ENCODE measurements at places on chromosomes 7 and 10. TPM values are rescaled to one million over a fixed set of nuclear protein-coding genes. Genes with fewer than 3 reads are reported as not detected.

Gene ADAM8
- total RNA-seq = 218 TPM

- no peak overlapping the region for H3K27ac ChIP-seq
- H3K36me3 ChIP-seq = no peaks in the 10 kb centered on the region
- no peak overlapping the region for H3K4me3 ChIP-seq
- H3K4me1 ChIP-seq = no peaks in the 10 kb centered on the region
Measured at GRCh38 chr10:58952747-58953466, 223.5 kb upstream of the PHYHIPL start.

Gene AZGP1
- total RNA-seq = not detected

GRCh38 chr10:31961277-31962074 is 32.8 kb upstream of the ARHGAP12 start:
- H3K4me3 ChIP-seq = peak overlapping the region; percentile 33
- no peaks in the 10 kb centered on the region for H3K27me3 ChIP-seq
- no peaks in the 10 kb centered on the region for H3K36me3 ChIP-seq
- no peak overlapping the region for H3K27ac ChIP-seq
- H3K4me1 ChIP-seq = peaks cover 27% of the 10 kb centered on the region

DNA sequence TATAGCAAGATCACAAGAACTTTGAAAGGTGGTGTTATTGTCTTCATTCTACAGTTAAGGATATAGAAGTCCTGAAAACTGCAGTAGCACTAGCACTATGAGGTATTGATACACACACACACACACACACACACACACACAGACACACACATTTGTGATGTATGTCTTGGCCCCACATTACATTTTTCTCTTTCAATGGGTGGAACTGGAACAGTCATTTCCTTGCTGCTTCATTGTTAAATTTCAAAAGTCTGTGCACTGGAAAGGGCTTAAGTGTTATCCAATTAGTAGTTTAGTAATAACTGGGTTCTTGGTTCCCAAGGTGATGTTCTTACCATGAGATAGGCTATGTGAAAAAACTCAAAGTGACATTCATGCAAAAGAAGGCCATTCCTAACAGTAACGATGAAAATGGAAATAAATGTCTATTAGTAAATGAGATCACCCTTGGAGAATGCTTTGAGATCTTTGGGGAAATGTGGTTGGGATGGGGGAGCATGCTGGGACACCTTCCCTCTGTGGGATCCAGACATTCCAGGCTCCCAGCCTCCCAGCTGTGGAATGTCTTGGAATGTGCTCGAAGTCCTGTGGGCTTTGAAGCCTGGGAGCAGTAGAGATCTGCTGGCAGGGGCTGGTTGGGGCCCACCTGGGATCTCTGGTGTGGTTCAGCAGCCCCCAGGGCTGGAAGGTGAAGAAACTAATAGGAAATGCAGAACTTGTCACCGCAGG is 37.4 kb upstream of the CALD1 start:
- no peak overlapping the region for H3K4me3 ChIP-seq
- peak overlapping the region; percentile 59 for H3K27ac ChIP-seq
- no peak for DNase-seq

- no peaks in the 10 kb centered on the region for H3K4me1 ChIP-seq
- no peak for DNase-seq
- no peak overlapping the region for H3K27ac ChIP-seq
Measured at GRCh38 chr10:13678101-13678843, 91.5 kb downstream of the PRPF18 start.

DNA sequence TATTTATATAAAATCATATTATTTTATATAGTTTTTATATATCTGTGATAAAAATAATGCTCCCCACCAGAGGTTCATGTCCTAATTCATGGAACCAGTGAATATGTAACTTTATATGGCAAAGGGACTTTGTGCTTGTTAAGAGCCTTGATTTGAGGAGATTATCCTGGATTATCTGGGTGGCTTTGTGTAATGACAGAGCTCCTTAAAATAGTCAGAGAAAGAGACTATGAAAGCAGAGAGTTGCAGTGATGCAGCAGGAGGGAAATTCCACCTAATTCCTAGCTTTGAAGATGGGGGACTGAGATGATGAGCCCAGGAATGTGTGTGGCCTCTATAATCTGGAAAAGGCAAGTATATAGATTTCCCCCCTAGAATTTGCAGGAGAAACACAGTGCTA is 1034.2 kb upstream of the C7orf33 start:
- no peak overlapping the region for H3K4me3 ChIP-seq
- H3K4me1 ChIP-seq = no peaks in the 10 kb centered on the region
- H3K27me3 ChIP-seq = no peaks in the 10 kb centered on the region

DNA sequence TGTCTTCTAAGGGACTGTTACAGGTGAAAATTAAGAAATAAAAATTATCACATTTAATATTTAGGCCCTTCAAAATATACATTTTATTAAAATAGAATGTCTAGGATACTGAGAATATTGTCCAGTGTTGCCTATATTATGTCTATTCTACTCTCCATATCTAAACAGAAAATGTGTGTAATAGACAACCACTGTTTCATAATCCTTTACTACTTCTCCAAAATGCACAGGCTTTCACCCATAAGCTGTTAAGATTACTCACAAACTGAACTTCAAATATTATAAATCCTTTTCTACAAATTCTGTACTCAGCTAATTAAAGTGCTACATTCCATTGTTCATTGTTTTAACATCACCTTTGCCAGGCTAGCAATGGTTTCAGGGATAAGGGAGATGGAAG is 56.7 kb upstream of the TFEC start:
- H3K36me3 ChIP-seq = no peaks in the 10 kb centered on the region
- H3K27me3 ChIP-seq = no peaks in the 10 kb centered on the region
- H3K4me3 ChIP-seq = no peak overlapping the region
- no peaks in the 10 kb centered on the region for H3K4me1 ChIP-seq
- H3K27ac ChIP-seq = no peak overlapping the region

DNA sequence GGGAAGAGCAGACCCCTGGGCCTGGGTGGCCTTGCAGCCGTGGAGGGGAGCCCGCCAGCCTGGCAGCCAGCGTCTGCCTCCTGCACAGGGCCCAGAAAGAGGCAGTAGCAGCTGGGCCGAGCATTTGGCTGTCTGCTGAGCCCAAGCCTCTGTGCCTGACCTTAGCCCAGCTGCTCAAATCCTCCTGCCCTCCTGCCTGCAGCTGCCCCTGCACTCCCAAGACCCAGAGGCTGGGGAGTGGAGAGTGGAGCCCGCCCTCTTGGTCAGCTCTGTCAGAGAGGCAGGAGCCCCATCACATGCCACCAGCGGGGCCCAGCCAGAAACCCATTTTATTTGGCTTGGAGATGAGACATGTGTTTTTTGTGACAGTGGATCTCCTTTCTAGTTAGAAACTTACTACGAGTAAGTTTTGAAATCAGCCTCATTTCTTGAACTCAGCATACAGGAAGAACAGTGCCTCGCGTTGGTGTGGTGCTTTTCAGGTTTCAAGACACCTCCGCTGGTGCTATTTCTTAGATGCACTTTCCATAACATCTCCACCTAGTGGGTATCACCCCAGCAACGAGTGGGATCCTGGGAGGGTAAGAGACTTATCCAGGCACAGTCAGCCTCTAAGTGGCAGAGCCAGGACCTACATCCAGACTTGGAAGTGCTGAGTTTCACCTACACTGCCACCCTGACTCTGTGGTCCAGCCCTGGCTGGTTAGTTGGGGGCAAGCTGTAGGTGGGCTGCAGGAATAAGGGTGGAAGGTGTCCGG is 477.1 kb downstream of the RPS24 start:
- H3K27ac ChIP-seq = no peak overlapping the region
- peaks cover 5% of the 10 kb centered on the region for H3K4me1 ChIP-seq
- peaks cover 15% of the 10 kb centered on the region for H3K27me3 ChIP-seq
- DNase-seq = no peak

DNA sequence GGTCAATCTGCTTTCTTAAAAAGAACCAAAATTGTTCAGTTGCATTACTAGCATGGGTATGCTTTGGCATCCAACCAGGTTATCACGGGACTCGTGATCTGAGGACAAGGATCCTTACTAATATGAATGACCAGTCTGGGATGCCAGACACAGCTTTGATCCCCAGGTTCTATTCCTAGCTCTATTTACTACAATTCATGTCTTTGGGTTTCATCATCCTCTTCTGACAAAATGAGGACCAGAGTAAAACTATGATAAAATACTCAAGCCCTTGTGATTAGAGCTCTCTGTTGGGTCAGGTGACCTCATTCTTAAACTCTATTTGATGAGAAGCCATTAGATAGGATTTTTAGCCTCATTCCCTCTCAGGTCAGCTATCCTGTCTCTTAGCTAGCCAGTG is 119.8 kb downstream of the SLC25A13 start:
- H3K27ac ChIP-seq = no peak overlapping the region
- H3K4me3 ChIP-seq = no peak overlapping the region
- H3K36me3 ChIP-seq = no peaks in the 10 kb centered on the region

Gene SMURF1
- 15.9 TPM for total RNA-seq

GRCh38 chr7:79050603-79051002 is 402.9 kb downstream of the MAGI2 start:
- no peak overlapping the region for H3K27ac ChIP-seq
- no peak overlapping the region for H3K4me3 ChIP-seq
- peaks cover 3% of the 10 kb centered on the region for H3K36me3 ChIP-seq

DNA sequence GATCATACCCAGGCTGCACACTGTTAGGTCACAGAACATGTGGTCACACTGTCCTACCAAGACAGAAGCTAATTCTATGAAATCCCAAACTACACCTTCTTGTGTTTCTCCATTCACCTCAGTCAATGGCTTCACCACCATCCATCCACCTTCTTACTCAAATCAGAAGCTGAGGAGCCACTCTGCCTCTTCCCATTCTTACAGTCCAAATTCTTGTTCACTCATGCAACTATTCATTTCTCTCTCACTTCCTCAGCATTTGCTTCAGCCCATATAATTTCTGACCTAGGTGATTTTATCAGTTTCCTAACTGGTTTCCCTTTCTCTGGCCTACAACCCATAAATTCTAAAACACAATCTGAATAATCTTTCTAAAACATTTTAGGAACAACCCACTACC is 229.2 kb downstream of the LRRN3 start:
- no peak overlapping the region for H3K4me3 ChIP-seq
- no peaks in the 10 kb centered on the region for H3K27me3 ChIP-seq
- peak overlapping the region; percentile 2 for H3K27ac ChIP-seq
- H3K4me1 ChIP-seq = no peaks in the 10 kb centered on the region

DNA sequence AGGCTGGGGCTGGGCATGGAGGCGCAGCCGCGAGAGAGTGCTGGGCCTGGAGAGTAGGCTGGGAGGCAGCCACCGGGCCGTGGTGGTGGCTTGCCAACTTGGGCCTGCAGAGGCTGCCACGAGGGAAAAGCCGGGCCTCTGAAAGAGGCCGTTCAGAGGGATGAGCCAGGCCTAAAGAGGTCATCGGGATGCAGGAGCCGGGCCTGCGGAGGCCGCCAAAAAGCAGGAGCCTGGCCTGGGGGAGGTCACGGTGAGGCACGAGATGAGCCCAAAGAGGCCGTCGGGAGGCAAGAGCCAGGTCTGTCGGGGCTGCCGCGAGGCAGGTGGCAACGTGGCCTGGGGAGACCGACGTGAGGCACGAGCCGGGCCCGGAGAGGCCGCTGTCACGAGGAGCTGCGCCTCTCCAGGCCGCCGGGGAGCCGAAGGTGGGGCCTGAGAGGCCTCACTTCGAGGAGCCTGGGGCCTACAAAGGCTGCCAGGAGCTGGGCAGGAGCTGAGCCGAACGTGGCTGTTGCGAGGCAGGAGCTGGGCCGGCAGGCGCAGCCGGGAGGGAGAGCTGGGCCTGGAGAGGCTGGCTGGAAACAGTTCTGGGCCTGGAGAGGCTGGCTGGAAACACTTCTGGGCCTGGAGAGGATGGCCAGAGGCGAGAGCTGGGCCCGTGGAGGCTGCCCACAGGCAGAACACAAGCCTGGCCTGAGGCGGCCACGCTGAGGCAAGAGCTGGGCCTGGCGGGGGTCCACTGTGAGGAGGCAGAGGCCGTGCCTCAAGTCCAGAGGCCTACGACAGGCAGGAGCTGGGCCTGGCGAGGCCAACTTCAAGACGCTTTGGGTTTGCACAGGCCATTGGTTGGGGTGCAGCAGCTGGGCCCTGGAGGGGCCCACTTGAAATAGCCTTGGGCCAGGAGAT is 24.6 kb downstream of the MDH2 start:
- H3K36me3 ChIP-seq = peaks cover 2% of the 10 kb centered on the region
- H3K27ac ChIP-seq = no peak overlapping the region
- H3K27me3 ChIP-seq = no peaks in the 10 kb centered on the region
- H3K4me1 ChIP-seq = peaks cover 6% of the 10 kb centered on the region

Gene GSTO2
- 6.8 TPM for total RNA-seq

Gene PKD2L1
- 0.60 TPM for total RNA-seq

- no peaks in the 10 kb centered on the region for H3K4me1 ChIP-seq
- H3K36me3 ChIP-seq = peaks cover 4% of the 10 kb centered on the region
- no peaks in the 10 kb centered on the region for H3K27me3 ChIP-seq
- H3K4me3 ChIP-seq = no peak overlapping the region
Measured at GRCh38 chr7:139264220-139264619, 33.2 kb downstream of the UBN2 start.

Gene EBF3
- not detected for total RNA-seq

Gene SEMA3D
- total RNA-seq = 0.24 TPM

Gene SUN3
- total RNA-seq = not detected

Gene HTR5A
- total RNA-seq = not detected
